ENCODE measurements at places on chromosomes 7 and 10.
A peak's percentile ranks its signal among the peaks of the same experiment; 100 is the strongest.

DNA sequence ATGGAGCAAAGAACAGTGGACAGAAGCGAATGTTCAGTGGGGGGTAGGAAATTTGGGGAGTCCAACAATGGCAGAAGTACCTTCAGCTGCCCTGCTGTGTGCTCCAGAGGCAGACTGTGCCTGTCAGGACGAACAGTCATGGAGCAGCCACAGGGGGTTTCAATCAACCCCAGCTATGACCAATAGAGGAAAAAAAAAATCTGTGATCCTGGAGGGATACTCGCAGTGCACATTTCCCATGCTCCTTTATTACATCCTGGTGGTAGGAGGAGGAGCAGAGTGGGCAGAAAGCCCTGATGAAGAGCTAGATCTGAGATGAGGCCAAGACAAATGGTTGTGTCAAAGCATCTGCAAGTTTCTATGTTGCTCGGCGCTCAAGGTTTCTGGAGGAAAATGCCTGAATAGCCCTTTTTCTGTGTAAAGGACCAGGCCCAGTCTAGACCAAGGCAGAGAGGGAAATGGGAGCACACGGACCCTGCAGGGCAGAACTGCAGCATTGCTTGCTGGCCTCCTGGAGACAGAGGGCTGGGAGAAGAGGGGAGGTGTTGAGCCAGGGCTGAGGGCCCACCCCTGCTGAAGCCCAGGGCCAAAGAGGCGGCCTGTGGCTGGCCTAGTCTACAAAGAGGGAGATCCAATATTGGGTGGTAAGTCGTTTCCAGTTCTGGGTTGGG lies 201.5 kb downstream of the GRID1 start:
- DNase-seq, result no peak

GRCh38 chr10:79192677-79193003 lies 123.9 kb downstream of the ZMIZ1 start:
- DNase-seq, result no peak

GRCh38 chr10:129078346-129078745 lies 388.7 kb upstream of the MGMT start:
- DNase-seq, result no peak

- DNase-seq, result peak; percentile 16
Observed at GRCh38 chr7:158655931-158656441, 48.6 kb downstream of the NCAPG2 start.

DNA sequence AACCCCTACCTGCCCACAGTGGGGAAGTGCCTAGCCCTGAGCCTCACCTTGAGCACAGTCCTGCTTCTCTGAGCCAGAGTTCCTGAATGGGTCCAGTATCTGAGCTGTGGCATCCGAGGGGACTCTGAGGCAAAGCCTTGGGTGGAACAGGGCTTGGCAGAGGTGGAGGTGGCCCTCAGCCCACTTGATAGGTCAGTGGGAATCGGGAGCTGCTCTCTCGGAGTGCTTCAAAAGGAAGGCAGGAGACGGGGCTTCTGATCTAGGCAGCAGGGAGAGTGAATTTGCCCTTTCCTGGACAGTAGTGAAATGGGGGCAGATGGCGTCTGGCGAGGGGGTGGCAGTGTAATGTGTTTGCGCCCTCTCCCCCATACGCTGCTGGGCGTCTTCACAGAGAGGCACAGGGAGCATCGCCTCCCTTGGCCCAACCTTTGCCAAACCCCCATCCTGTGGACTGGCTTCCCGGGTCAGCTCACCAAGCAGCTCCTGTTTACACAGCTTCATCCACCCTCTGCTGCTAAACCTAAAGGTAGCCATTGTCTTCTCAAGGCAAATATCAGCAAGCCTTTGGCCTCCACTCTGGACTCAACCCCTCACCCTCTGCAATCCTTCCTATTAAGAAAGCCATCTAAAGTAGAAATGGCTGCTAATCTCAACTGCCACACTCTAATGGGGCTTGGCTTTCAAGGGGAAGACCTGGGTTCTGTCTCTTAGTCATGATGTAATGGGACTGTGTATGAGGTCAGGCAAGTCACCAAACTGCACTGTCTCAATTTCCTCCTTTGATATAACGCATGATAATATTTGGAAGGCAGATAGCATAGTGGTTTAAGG lies 21.1 kb upstream of the VDAC2 start:
- no peak for DNase-seq

DNA sequence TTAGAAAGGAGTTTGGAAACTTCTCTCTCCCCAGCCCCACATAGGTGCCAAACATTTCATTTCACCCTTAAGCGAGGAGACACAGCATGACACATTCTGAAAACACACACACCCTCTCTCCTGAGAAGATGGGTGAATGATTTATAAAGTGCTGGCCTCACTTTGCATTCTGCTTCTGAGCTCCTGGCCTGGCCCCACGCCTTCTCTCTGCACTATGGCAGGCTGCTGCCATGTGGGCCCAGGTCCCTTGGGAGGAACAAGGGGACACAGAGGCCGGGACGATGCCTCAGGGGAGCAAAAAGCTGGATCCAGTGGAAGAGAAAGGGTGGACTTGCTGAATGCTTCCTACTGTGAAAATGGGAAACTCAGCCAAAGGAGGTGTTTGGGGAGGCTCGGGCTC lies 56.0 kb downstream of the CPXM2 start:
- no peak for DNase-seq

DNA sequence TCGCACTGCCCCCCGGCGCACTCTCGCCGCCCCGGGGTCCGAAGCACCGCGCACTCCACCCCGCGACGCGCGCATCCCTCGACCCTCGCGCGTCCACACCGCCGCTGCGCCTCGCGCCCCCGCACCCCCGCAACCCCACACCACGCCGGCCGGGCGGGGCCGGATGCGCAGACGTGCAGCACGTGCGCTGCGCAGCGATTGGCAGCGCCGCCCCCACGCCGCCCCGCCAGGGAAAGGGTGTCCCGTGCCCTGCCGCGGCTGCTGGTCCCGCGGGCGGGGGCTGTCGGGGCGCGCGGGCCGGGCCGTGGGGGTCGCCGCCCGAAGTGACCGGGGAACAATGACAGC lies 53.7 kb upstream of the KDM7A start:
- DNase-seq, result peak; percentile 50

Data from activated T-helper 1 cell treated with anti-CD3 and anti-CD28 coated beads, Interleukin-2, amount 50 U/mL, for 16 hours (primary cell).